ENCODE measurements at places on chromosomes 2 and 18.

DNA sequence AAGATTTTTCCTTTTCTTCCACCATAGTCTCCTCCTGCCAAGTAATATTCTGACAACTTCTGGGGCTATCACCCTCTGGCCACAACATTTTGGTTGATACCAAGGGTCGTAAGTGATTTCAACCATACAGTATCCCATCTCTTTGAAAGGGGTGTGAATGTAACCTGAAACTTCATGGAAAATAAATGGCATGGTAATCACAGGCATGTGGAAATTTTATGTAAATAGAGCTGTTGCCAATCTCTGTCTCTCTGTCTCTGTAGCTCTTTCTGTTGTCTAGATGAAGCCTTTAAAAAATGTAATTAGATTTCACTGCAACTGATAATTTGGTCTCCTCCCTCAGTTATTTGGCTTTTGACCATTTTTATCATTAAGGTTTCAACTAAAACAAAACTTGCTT is 125.6 kb upstream of the RPRM start:
- DNase-seq: no peak

DNA sequence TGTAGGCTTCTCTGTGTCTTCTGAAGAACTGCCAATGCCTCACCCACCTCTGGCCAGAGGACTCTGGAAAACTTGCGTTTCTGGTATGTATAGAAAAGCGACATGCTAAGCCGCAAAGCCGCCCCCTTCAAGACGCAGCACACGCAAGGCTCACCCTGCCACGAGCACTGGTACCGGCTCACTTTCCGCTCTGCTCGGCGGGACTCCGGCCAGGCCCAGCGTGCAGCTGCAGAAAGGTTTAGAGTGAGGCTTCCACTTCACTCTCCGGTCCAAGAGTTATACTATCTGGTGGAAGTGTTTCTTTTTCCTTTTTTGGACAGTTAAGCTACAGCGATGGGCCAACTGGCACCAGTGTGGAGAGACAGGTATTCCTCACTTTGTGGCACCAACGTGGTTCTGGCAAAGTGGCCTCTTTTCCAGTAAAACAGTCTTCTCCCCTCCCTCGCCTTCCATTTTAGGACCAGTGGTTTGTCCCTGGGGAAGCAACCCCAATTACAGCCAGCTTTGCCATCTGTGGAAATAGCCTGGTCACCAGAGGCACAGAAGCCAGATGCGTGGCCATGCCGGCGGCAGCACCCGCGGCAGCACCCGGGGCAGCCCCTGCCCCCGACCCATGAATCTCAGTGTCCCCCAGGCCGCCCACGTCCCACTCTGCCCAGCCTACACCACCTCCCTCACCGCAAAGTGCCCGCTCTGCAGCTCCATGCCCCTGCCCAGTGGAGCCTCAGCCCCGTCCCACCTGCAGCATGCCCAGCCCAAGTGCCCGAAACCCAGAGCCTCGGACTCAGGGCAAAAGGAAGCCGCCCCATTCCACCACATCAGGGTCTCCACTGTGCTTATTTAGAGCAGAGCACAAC is 91.6 kb upstream of the CTDP1 start:
- DNase-seq: no peak

GRCh38 chr2:126906781-126907180 is 8.1 kb downstream of the TEX51 start:
- DNase-seq: no peak

DNA sequence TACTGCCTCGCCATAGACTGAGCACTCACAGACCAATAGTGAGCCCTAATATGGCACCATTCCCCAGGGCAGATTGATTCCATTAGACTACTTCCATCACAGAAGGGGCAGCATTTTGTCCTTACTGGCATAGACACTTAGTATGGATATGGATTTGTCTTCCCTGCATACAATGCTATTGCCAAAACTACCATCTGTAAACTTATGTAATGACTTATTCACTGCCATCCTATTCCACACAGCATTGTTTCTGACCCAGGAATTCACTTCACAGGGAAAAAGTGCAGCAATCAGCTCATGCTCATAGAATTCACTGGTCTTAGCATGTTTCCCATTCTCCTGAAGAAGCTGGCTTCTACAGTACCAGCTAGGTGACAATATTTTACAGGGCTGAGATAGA is 179.0 kb downstream of the PPP1R1C start:
- no peak for DNase-seq

GRCh38 chr2:142134911-142135310 is 4.1 kb upstream of the LRP1B start:
- no peak for DNase-seq

DNA sequence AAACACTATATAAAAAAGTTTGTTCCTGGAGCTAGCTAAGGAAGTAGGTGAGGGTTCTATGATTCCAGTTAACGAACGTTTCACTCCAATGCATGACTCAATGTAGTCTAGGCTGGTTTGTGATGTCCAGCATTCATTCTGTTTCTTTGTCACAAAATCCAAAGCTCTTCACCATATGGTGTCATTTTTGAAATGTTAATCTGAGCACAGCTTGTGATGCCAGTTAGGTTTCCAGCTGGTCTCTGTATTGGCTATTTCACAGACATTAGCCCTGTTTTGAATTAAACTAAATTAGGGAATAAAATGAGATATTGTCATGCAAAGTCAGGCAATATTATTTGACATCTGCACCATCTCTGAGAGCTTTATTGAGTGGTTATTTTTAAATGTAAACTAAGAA is 159.4 kb downstream of the RBM43 start:
- DNase-seq: no peak

DNA sequence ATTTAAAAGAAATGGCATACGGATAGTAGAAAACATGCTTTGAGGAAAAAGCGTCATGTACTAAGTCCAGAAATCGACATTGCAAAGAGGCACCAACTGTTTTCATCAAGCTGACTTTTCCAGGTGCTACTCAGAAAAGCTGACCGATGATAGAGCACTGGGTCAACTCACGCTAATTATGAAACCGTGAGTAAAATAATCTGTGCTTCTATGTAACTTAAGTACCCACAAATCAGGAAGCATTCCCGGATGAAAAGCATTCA is 353 bp upstream of the NUP35 start:
- no peak for DNase-seq

- DNase-seq: no peak
These were observed 45.5 kb downstream of the MAPRE2 start for GRCh38 chr18:35086704-35087103.

DNA sequence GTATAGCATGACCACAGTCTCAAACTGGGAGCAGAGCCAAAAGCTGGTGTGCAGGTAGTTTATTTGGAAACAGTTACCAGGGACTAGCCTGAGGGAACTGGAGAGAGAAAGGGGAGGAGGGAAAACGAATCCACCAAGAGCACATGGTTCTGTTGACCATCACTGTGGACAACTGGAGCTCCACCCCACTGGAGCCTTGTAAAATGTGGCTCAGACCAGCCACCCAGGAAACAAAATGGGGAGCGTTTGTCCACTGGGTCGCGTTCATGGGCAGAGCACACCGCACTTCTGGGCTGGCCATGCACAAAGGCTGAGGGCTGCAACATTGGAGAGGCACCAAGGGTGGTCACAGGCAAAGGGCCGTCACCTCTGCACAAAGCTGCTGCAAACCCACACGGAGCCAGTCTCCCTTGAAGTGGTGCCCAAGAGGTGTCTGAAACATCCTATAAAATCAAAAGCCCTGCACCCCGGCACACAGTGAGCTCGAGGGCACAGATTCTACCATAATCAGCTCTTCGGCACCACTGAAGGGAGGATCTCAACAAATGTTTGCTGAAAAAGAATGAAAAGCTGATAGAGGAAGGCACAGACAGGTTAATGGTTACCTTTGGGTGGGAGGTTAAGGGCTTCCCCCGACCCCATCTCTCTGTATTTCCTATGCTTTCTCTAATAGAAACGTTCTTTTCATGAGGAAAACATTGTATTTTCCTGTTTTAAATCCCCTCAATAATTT is 192.9 kb downstream of the INHBB start:
- no peak for DNase-seq

GRCh38 chr2:67346718-67347407 is 50.3 kb upstream of the ETAA1 start:
- no peak for DNase-seq

DNA sequence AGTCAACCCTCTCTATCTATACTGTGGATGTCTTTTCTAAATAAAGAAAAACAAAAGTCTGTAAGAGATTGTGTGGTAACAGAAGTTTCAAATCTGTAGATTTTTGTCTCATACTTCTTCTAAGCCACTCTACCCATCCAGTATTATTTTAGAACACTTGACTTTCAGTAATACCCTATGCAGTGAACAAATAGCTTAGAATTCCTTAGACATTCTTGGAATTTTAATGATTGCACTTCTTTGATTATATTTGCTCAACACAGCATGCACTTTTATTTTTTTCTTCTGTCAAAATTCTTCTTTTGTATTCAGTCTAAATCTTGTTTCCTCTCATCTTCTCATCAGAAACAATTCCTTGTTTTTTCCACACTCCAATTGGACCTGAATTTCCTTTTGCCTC is 1080.2 kb downstream of the SUCLG1 start:
- no peak for DNase-seq

DNA sequence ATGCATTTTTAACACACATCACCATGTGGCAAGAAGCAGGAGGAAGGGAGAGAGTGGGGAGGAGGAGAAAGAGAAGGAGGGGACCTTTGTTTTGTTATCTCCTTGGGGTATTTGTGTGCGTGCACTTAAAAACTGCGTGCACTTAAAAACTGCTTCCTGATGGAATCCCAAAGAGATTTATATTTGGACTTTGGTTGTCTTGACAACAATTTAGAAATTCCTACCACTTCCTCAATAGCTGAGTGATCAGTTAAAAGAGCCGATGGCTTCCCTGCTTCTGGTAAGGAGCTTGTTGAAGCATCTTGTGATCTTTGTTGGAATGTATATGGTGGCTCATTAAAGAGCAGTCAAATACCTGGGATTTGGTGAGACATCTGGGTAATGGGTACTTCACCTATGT is 4.5 kb downstream of the RAB31 start:
- no peak for DNase-seq

DNA sequence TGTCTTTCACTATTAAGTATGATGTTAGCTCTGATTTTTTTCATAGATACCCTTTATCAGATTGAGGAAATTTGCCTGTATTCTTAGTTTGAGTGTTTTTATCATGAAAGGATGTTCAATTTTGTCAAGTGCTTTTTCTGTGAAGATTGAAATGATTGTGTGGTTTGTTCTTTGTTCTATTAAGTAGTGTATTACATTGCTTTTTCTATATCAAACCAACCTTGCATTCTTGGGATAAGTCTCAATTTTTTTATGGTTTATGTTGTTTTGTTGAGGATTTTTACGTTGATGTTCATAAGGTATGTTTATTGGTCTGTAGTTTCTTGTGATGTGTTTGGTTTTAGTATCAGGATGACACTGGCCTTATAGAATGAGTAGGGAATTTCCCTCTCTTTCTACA is 19.1 kb downstream of the PDK1 start:
- DNase-seq: no peak

DNA sequence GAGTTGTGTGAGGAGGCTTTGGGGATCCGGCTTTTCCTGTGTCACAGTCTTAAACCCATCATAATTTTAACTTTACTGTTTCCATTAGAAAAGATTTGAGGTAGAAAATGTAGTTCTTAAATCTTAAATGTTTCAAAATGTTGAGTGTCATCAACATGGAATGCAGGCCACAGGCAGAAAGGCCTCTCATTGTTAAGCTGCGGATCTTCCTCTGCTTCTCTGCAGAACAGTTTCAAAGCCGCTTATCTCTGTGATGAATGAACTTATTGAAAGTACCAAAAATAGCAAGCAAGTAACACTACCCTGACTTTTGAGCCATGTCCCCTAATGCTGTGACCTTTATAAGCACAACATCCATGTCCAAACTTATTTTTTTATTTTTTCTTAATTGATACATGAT is 1645.8 kb downstream of the DPP10 start:
- DNase-seq: no peak

DNA sequence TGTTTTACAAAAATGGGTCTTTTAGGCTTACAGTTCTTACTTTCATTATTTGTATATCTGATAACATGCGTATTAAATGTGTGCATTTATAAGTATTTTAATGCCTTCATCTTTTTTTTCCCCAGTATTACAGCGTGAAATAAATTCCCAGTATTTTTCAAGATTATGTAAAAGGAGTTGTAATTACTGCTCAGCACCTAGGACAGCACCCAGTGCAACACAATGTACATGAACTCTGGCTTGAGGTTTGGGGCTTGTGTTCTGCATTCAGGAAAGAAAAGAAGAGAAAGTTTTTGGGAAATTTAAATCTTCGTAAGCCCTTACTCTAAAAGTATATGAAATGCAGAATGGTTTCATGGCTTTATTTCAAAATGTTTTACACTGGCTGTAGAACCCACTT is 16.7 kb downstream of the ZNF638 start:
- no peak for DNase-seq

- DNase-seq: no peak
These were observed 25.1 kb upstream of the ARHGAP25 start for GRCh38 chr2:68709421-68709911.

DNA sequence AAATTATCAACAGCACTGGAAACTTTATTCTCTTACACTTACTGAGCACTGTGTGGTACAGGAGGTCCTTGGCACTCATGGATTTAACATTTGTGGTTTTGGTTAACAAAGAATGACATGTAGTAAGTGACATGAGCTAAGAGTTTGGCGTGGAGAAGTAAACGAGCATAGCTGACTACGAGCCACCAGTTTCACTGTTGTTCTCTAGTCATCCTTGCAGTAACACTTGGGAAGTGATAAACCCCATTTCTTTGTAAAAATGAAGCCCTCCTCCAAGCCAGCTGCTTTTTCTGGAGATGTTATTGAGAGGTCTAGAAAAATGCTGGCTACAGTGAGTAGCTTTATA is 32.7 kb downstream of the QPCT start:
- no peak for DNase-seq

DNA sequence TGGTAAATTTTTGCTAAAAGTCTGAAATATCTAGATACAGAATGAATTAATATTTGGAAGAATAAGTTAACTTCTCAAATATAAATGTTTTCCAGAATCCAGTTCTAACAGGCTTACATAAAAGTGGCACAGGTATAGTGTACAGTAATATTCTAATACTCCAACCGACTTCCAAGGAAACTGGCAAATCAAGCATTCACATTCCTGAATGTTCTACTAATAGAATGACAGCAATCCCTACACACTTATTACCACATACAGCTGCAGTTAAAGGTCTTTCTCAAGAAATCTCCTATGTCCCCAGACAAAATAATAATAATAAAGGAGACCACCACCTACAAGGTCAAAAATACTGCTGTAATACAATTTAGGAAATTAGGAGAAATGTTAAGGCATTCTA is 31.9 kb downstream of the TMEM131 start:
- no peak for DNase-seq

- DNase-seq: no peak
These were observed 14.0 kb upstream of the HNMT start for GRCh38 chr2:137950238-137950637.

GRCh38 chr2:239145601-239146000 is 255.2 kb downstream of the HDAC4 start:
- no peak for DNase-seq

GRCh38 chr2:86027922-86028765 is 77.5 kb downstream of the POLR1A start:
- no peak for DNase-seq

GRCh38 chr2:127324635-127325034 is 30.7 kb upstream of the ERCC3 start:
- no peak for DNase-seq

Measured in stimulated activated CD8-positive, alpha-beta memory T cell treated with anti-CD3 and anti-CD28 coated beads, Interleukin-2, amount 100 ng/mL, for 48 hours (primary cell).